ENCODE measurements at places on chromosomes 1 and 21.

DNA sequence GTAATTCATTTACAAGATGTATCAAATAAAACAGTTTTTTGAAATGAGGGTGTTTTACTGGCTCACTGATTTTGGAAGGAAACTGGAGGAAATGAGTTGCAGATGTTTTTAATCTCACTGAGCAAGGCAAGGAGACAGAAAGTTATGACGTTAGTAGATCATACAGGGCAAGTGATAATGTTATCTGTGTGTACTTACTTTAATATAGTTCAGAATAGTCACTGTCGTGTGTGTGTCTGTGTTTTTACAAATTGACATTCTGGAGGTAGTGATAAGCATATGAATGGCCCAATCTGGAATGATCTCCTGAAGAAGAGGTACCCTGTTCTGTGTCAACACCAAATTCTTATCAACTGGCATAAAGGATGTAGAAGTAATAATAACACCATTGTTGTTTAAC, 1.9 kb upstream of the GBP4 start:
- no peak for DNase-seq
- H3K36me3 ChIP-seq: no peaks in the 10 kb centered on the region
- no peak overlapping the region for H3K4me3 ChIP-seq
- no peaks in the 10 kb centered on the region for H3K27me3 ChIP-seq

DNA sequence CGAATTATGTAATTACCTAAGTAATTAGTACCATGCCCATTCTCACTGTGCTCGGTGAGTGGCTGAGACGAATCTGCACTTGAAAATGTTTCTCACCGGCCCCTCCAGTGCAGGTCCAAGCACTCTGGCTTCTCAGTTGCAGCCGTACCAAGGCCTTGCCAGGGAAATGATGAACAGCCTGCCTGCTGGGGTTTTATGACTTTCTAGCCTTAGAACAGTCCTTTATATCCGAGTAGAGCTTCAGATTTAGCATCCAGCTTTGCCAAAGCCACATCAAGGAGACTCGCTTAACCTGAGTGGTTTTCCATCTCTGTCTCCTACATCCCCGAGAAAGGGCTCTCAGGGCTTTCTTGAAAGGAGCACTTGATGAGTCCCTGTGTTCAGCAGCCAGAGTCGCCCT, 83.4 kb downstream of the GREM2 start:
- no peak overlapping the region for H3K4me3 ChIP-seq
- DNase-seq: no peak

DNA sequence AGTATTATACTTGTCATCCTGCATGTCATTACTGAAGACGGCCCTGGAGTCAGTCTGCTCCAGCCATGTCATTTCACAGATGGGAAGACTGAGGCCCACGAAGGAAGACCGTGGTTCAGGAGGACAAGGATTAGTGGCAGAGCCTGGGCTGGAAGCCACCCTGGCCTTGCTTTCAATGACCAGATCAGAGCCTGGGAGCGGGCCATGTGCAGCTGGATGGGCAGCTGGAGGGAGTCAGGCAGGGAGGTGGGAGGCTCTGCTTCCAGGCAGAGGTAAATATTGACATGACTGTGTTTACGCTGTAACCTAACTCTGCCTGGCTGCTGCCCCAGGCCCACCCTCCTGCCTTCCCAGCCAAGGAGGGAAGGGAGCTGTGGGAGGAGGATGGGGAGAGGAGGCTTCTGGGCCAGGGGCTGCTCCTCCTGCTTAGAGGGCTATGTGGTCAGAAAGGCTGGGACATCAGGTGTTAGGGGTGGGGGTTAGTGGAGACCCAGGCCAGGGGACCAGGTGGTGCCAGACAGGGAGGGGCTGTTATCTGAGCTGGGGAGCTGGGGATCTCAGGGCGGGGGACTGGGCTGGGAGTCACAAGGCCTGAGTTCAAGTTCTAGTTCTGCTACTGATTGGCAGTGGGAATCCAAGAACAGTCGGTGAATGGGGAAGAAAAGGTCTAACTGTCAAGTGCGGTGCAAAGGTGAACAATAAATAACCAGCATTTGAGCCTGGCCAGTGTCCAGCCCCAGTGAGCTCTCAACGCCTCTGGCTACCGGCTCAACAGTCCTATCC, 48.5 kb upstream of the ECE1 start:
- H3K4me3 ChIP-seq: no peak overlapping the region
- peaks cover 46% of the 10 kb centered on the region for H3K4me1 ChIP-seq
- no peak for DNase-seq
- H3K27ac ChIP-seq: peak overlapping the region; percentile 67
- H3K36me3 ChIP-seq: no peaks in the 10 kb centered on the region

DNA sequence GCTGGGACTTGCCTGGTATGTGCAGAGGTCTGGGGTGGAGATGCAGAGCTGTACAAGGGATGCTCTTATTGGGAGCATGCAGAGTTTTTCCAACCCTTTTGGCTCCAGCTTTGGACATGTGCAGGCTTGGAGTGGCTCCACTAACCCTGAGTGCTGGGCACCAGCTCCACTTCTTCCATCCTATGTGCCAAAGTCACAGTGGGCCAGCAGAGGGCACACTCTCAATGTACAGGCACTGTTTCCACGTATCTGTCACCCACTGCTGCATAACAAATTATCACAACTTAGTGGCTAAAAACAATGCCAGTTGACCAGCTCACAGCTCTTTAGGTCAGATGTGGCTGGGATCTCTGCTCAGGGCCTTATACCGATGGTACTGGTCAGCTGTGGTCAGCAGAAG, 631.8 kb downstream of the AJAP1 start:
- no peak for DNase-seq
- no peaks in the 10 kb centered on the region for H3K4me1 ChIP-seq
- no peak overlapping the region for H3K4me3 ChIP-seq
- no peaks in the 10 kb centered on the region for H3K36me3 ChIP-seq

DNA sequence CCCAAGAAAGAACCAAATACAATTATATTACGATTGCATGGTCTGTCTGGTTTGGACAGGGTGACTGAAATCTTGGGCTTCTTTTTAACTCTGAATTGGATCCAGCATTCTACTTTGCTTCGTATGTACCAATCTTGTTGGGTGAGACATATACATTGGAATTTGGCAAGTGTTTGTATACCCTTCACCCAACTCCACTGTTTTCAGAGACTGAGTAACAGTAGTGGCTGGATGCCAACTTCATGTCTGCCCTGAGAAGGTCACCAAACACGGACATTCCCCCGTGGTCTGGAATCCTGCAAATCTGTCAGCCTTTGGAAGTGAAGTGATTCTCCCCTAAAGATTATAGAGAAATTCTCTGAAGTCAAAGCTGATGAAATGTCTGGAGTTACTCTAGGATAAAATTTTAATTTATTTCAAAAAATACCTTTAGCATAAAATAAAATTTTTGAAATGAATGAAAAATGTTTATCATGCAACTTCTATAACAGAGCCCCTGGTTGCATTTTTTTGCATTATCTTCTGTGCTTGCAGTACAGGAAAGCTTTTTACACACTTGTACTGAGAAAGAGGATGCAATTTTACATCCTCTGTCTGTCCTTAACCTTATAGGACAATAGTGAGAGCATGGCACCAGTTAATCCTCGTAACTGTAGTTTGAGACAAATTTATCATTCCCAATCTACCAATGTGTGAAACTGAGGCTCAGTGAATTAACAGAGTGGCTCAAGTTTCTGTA, 201.8 kb downstream of the DISC1 start:
- peak overlapping the region; percentile 97 for H3K27ac ChIP-seq
- peaks cover 58% of the 10 kb centered on the region for H3K4me1 ChIP-seq
- H3K27me3 ChIP-seq: no peaks in the 10 kb centered on the region
- H3K4me3 ChIP-seq: peak overlapping the region; percentile 12
- DNase-seq: peak; percentile 100

DNA sequence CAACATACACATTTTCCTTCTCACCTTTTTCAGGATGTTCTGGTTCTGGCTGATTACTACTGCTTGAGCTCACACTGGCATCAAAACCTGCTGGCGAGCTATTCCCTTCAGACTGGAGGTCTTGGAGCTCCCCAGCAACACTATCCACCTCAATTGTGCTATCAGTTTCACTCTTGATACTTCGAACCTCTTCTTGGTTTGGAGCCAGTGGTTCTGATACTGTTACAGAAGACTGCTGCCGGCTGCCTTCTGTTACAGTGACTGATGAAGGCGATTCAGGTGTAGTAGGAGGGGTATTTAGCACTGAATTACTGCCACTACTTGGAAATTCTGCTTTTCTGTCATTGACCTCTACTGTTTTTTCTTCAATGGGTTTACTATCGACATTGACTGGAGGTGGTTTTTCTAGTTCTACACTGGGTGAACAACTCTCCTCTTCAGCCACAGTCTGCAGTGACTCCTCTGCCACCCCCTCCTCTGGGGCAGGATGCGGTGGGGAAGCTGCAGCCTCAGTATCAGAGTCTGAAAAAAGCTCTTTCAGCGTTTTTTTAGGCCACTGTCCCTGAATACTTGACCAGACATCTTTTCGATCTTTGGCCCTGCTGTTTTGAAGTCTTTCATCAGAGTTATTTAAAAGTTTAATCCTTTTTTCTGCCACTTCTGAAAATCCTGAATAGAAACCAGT, 20.7 kb upstream of the RBM34 start:
- no peaks in the 10 kb centered on the region for H3K4me1 ChIP-seq
- H3K27ac ChIP-seq: no peak overlapping the region
- H3K36me3 ChIP-seq: peaks cover 82% of the 10 kb centered on the region
- DNase-seq: no peak
- no peak overlapping the region for H3K4me3 ChIP-seq

GRCh38 chr1:87790756-87791155, 462.1 kb downstream of the LMO4 start:
- no peak overlapping the region for H3K27ac ChIP-seq
- no peaks in the 10 kb centered on the region for H3K36me3 ChIP-seq
- no peak overlapping the region for H3K4me3 ChIP-seq
- peaks cover 12% of the 10 kb centered on the region for H3K4me1 ChIP-seq
- DNase-seq: no peak

DNA sequence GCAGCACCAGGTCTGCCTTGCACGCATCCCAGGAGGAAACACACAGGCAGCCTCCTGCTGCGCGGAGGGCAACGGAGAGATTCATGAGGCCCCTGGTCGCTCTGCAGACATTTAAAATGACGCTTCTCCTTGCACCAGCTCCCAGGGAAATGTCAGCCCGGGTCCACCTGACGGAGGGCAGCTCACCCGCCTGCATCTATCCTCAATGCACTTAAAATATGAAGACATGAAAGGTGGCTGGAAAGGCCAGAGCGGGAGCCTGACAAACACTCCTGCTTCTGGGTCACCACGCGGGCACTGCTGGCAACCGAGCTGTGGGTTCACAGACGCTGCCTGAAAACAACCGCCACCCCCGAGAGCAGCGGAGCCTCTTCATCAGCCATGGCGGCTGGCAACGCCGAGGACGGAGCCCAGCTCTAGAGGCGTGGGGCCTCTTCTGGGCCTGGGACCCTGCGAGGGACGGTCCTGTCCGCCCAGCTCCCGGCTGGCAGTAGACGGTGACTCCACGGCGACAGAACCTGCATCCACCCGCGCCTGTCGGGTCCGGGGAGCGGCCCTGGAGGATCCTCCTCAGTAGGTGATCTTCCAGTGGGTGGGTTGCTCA, 22.7 kb downstream of the POFUT2 start:
- H3K27me3 ChIP-seq: no peaks in the 10 kb centered on the region
- no peak overlapping the region for H3K4me3 ChIP-seq
- DNase-seq: no peak
- peaks cover 42% of the 10 kb centered on the region for H3K36me3 ChIP-seq
- H3K4me1 ChIP-seq: no peaks in the 10 kb centered on the region
- H3K27ac ChIP-seq: no peak overlapping the region

DNA sequence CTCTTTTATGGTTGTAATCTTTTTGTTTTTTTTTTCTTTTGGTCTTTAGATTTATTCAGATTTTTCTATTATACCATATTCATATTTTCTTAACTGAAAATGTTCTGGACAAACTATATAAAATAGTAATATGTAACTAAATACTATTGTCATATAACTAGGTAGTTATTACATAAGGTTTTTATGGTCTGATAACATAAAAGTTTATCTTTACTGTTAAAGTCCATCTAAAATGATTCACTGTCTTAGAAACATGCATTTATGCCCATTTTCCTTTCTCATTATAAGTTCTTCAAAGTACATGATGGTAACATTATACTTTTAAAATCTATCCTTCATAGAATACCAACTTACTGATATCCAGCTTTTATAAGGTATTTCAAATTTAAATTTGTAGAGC, 29.1 kb downstream of the IARS2 start:
- H3K4me1 ChIP-seq: peaks cover 10% of the 10 kb centered on the region
- H3K4me3 ChIP-seq: no peak overlapping the region
- DNase-seq: no peak
- no peaks in the 10 kb centered on the region for H3K27me3 ChIP-seq
- peaks cover 74% of the 10 kb centered on the region for H3K36me3 ChIP-seq

DNA sequence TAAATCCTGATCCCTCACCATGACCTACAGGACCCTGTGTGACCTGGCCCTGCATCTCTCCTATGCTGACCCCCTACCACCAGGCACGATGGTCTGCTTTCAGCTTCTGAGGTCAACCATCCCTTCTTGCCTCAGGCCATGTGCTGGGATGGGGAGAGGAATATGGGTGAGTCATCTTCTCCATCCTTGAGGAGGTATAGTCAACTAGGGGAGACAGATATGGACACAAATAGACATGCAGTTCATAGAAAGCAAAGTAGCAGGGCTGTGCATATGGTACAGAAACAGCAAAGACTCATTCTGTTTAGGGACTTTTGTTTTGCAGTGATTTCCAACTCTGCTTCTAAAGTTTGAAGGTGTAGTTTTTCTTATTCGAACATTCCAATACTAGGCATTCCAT, 250.8 kb upstream of the FGGY start:
- peaks cover 27% of the 10 kb centered on the region for H3K4me1 ChIP-seq
- H3K27ac ChIP-seq: no peak overlapping the region
- peak; percentile 32 for DNase-seq
- H3K4me3 ChIP-seq: no peak overlapping the region
- no peaks in the 10 kb centered on the region for H3K36me3 ChIP-seq

DNA sequence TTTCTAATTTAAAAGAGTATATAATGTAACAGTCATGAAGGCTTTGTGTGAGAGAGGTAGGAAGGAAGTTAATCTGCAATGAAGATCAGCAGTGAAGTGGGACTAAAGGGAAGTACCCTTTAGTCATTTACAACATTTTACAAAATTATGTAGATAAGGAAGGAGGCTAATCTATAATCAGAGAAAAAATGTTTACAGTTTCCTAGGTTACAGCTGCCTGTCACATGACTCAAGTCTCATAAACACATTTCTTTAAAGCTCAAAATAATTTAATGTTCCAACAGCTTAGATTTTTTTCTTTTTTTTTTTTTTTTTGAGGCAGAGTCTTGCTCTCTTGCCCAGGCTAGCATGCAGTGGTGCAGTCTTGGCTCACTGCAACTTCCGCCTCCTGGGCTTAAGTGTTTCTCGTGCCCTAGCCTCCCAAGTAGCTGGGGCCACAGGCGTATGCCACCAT, 26.2 kb upstream of the CAP1 start:
- H3K4me3 ChIP-seq: no peak overlapping the region
- H3K27me3 ChIP-seq: no peaks in the 10 kb centered on the region
- H3K27ac ChIP-seq: peak overlapping the region; percentile 82

- H3K27ac ChIP-seq: no peak overlapping the region
- peak; percentile 20 for DNase-seq
- peaks cover 42% of the 10 kb centered on the region for H3K36me3 ChIP-seq
- no peak overlapping the region for H3K4me3 ChIP-seq
- no peaks in the 10 kb centered on the region for H3K27me3 ChIP-seq
Measured at GRCh38 chr1:86356247-86356646, 39.9 kb downstream of the ODF2L start.
